ENCODE measurements at places on chromosomes 13 and 19. TPM values are rescaled to one million over a fixed set of nuclear protein-coding genes. Genes with fewer than 3 reads are reported as not detected.

- DNase-seq, result no peak
Measured at GRCh38 chr19:4063369-4064148, 3.1 kb downstream of the ZBTB7A start.

- no peak for DNase-seq
Measured at GRCh38 chr19:21084343-21084742, 2.3 kb downstream of the ZNF714 start.

DNA sequence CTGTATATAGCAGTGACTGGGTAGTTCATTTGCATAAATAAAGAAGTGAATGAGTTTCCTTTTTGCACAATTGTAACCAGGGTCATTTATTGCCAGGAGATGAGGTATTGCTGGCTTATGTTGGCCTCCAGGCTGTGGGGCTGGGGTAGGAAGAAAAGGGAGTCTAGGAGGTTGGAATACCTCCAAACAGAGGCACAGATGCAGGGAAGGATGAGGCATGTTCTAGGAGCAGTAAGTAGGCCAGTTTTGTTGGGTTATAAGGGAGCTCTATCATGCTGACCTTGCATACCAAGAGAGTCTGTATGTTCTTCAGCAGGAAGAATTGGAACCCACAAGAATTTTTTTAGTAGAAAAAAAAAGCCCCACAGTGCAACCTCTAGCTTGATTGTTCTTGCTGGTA is 17.2 kb upstream of the CYSLTR2 start:
- DNase-seq, result no peak

GRCh38 chr13:89066868-89067466 is 1395.8 kb downstream of the SLITRK5 start:
- no peak for DNase-seq

Gene PTGER1
- total RNA-seq, result not detected

DNA sequence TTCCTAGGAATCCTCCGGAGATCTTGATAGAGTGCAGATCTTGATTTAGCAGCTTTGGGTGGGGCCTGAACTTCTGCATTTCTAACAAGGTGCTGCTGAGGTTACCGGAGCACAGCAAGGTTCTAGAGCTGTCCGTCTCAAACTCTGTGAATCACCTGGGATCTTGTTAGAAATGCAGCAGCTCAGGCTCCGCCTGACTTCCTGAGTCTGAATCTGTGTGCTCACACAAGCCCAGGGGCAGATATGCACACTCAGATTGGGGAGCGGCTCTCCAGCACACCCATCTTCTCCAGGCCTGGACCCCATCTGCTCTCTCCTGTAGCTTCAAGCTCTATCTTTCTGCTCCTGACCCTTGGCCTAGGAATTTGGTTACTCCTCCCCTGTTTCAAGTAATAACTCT is 3.5 kb upstream of the TEX26 start:
- DNase-seq, result no peak

Measured in right cardiac atrium (tissue), 5 donors.